ENCODE measurements at places on chromosomes 11 and 22.

- no peak for DNase-seq
Observed at GRCh38 chr11:47591764-47592163, 2.4 kb downstream of the C1QTNF4 start.

DNA sequence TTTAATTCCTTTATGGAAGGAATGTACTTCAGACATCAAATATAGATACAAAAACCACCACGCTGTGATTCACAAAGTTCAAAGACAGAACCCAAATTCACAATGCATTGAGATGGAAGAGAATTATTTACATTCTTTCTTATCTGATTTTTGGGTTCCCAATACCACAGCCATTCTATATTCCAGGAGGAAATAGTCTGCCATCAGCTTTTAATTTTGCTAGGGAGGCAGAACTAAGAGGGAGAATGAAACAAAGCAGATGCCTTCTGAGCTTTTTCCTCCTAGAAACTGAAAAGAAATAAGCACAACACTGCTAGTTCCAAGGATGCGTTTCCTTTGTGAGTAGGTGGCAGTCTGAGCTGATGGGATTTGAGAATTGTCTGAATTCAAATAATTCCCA, 283.0 kb upstream of the NARS2 start:
- DNase-seq, result no peak

DNA sequence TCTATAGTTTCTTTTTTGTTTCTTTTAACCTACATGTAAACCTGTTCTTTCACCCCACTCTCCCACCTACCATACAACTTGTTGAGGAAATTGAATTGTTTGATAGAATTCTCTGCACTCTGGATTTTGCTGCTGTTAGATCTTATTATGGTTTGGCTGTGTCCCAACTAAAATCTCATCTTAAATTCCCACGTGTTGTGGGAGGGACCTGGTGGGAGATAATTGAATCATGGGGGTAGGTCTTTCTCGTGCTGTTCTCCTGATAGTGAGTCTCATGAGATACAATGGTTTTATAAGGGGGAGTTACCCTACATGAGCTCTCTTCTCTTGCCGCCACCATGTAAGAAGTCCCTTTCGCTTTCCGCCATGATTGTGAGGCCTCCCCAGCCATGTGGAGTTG, 15.0 kb upstream of the PITPNB start:
- DNase-seq, result no peak

- DNase-seq, result no peak
Observed at GRCh38 chr11:66081505-66081904, 11.4 kb downstream of the PACS1 start.

DNA sequence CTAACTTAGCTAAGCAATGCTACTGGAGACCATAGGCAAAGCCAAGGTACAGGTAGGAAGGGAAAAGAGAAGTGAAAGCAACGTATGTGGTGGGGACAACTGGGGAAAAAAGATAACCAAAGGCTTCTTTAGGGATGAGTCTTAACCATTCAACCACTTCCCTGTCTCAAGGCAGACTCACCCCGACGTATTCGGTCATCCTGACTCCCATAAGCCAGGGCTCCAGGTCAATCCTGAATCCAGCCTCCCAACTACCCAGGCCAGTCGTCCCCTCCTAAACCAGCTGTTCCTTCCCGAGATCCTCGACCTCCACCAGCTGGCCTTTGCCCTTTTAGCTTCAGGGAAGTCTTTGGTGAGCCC, 330 bp downstream of the ACP2 start:
- DNase-seq, result no peak

GRCh38 chr22:37563153-37564081, 3.1 kb downstream of the CDC42EP1 start:
- peak; percentile 95 for DNase-seq

- no peak for DNase-seq
Observed at GRCh38 chr22:25645964-25646363, 81.5 kb downstream of the GRK3 start.

- DNase-seq, result no peak
Observed at GRCh38 chr11:66242095-66242765, 26.2 kb upstream of the RAB1B start.

DNA sequence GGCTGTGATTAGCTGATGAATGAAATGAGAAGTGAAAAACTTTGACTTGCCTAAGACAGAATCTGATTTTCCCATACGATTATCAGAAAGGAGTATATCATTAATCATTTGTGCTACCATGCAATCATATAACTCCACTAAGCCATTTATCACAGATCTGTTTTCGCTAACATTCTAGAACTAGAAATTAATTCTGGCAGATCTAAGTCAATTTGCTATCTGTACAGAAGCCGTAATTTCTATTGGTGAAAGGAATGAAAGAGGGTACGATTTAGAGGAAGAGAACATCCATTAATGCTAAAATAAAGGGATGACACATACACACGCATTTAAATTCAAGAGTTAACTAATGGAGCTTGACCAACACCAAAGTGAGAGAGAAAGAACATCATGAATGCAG, 201.6 kb downstream of the SBF2 start:
- DNase-seq, result no peak

DNA sequence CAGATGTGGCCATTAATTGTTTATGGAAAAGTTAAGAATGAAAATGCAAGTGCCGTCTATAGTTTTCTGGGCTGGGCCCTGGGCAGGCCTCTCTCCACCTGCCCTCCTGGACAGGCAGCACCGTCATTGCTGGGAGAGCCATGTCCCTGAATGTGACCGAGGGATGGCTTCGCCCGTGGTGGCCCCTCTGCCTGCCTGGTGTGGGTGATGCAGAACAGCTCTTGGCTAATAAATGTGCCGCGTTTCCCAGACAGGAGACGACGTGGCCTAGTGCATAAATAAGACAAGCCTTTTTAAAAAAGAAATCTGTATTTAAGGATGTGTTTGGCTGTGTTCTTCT, 407.3 kb downstream of the TBC1D22A start:
- DNase-seq, result no peak

- no peak for DNase-seq
Observed at GRCh38 chr11:72574548-72575460, 99.4 kb downstream of the PDE2A start.

GRCh38 chr11:65375012-65375411, 7.4 kb downstream of the SLC25A45 start:
- no peak for DNase-seq

DNA sequence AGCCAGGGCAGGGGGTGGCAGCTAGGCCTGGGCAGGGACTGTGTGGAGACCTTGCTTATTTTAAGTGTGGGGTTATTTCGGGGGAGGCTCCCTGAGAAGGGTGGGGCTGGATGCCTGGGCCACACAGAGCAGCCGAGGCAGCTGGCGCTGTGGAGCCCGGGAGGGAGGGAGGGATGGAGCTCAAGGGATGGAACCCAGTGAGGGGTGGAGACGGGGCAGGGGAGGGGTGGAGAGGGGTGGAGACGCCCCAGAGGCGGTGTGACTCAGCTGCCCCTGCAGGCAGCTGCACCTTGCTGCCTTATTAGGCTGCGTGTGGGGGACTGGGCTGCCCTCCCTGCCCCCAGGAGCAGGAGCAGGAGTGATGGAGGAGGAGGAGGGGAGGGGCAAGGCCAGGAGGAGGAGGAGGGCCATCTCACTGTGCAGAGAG, 9.8 kb upstream of the TSSC4 start:
- peak; percentile 93 for DNase-seq

GRCh38 chr11:35029979-35030682, 108.8 kb upstream of the CD44 start:
- DNase-seq, result peak; percentile 21

- DNase-seq, result no peak
Observed at GRCh38 chr11:34348096-34348495, 9.7 kb downstream of the ABTB2 start.

DNA sequence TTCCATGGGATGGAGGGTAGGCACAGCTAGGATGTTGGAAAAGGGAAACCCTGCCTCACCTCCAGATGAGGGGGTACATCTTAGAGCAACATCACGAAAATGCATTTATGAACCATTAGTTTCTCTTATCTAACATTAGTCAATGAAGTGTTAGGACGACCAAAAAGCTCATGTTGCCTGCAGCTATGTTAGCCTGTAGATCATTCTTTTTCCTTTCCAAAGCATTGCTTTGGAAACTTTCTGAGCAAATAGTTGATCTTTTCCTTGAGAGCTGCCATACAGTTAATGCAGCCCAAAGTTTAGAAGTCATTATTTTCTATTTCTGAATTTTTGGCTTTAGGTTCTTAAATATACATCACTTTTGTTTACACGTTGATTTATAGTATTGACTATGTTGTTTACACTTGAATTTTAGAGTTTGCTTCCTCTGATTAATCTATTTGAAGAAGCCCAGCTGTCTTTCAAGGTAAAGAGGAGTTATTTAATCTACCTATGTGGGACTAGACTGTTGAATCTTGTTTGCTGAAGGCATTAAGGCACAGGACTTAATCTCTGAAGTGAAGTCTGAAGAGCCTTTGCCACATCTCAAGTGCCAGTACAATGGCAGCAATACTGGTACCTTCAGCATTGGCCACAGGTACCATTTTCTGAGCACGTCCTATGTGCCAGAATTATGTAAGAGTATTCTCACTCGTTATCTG, 11.0 kb downstream of the POU2AF3 start:
- DNase-seq, result no peak

DNA sequence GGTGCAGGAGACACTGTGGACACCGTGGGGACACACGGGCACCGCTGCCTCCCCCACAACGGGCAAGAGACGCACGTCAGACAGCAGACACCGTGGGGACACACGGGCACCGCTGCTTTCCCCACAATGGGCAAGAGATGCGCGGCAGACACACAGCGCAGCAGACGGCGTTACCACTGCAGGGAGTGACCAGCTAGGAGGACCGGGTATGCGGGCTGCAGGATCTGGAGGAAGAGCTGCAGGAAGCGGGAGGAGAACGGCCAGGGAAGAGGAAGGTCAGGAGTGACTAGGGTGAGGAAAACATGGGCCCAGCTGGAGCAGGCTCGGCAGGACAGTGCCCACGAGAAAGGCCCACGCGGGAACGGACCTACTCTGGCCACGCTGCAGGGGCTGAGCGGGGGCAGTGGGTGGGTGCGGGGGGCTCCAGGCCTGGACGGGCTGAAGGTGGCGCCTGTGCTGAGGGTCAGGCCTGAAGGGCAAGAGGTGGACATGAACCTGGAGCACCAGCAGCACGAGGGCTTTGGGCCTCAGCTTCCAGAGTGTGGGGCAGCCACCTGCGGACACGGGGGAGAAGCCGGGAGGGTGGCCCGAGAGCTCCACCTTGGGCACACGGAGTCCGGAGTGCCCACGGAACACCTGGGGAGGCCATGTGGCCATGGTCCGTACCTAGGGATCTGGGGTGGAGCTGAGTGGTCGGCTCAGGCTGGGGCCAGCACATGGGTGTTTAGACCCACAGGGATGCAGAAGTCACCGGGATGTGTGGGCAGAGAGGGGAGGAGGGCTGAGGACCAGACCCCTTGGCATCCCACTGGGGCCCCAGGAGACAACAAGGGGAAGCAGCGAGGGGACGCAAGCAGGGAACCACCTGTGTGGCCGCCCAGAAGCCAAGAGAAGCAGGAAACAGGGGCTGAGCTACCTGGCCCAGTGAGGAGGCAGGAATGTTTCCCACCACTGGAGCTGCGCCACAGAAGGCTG, 16.5 kb downstream of the TOLLIP start:
- DNase-seq, result no peak

- no peak for DNase-seq
Observed at GRCh38 chr11:72348250-72348649, 86.1 kb downstream of the CLPB start.

DNA sequence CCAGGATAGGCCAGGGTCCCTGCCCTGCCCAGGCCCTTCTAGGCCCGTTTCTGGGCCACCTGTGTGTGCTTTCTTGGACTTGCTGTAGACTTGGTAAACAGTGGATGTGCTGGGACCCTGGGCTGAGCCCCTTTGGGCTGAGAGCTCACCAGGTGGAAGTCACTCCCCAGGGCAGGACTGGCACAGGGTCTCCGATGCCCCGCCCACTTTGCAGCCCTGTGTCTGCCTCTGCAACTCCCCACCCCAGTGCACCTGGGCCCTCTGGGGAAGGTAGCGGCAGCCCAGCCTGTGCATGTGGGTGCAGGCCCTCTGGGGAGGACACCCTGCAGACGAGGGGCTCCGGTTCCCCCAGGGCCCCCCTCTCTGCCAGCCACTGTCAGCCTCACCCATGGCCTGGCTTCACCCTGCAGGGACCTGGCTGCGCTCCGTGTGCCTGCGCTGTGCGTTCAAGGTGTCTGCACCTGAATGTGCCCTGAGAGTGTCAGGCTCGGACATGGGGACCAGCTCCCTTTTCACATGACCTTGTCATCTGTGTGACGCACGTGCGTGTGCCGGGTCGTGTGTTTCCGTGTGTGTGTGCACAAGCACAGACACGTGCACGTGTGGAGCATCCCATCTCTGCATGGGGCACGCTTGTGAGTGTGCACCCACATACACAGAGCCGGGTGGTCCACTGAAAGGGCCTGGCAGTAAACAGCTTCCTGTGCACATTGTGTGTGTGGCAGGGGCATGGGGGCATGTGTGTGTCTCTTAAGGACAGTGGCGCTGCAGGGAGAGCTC, 118.5 kb downstream of the KCNQ1OT1 start:
- no peak for DNase-seq

DNA sequence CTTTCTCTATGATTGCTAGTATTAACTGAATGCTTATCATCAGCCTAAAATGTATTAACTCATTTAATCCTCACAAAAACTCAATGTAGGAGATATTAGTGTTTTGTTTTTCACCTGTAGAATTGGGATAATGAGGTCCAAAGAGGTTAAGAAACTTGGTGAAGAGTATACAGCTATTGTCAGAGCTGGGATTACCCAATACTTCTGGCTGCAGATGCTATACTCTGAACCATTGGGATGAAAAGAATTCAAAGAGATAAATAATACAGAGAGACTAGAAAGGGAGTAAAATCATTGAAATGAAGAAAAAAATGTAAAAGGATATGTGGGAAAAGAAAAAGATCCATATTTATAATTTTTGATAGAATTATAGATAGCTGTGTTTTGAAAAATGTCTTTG, 137.1 kb downstream of the TRPC6 start:
- DNase-seq, result no peak

GRCh38 chr11:36010010-36010740, 66.3 kb downstream of the LDLRAD3 start:
- no peak for DNase-seq

DNA sequence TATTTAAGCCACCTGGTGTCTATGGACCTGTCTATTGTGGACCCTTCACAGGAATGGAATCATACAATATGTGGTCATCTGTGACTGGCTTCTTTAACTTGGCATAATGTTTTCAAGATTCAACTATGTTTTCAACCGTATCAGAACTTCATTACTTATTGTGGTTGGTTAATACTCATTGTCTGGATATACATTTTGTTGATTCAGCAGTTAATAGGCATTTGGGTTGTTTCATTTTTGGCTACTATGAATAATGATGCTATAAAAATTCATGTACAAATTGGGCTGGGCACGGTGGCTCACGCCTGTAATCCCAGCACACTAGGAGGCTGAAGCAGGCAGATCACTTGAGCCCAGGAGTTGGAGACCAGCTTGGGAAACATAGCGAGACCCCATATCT, 2.5 kb upstream of the RAPSN start:
- DNase-seq, result no peak

- DNase-seq, result no peak
Observed at GRCh38 chr11:1567721-1568100, 4.4 kb downstream of the DUSP8 start.

DNA sequence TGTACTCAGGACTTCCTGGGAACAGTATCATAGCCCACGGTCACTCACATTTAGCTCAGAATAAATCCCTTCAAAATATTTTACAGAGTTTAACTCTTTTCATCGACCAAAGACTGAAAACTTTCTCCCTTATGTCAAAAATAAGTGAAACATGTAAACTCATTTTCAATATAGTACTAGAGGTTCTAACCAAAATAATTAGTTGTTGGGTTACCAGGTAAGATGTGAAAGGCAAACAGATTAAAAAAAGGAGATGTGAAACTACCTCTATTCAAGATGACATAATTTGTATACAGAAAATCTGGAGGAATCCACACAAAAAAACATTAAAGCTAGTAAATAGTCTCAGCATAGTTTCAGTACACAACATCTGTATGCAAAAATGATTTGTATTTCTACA, 20.3 kb downstream of the XKR3 start:
- DNase-seq, result no peak

All from AG08396 (cell line).